ENCODE measurements at places on chromosomes 12 and 14.

DNA sequence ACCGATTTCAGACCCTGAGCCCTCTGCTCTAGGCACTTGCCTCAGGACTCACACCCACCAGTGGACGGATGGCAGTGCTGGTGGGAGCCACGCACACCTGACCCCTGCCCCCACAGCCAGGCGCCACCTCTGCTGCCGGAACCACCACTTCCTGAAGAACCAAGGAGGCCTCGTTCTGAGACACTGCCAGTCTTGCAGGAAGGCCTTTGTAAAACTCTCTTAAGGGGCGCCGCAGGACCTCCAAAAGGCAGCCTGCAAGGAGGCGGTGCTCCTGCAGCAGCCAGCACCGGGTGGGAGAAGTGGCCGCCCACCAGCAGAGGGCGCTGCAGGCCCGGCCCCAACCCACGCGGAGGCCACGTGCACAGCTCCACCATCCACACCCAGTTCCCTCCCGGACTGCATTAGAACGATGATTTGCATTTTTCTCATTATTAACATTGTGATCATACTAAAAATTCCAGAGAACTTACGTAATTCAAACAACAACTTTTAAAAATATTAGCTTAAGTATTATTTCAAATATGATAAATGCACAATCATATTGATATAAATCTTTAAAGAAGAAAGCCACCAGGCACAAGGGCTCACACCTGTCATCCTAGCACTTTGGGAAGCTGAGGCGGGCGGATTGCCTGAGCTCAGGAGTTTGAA is 12.8 kb downstream of the STX2 start:
- no peak for DNase-seq

DNA sequence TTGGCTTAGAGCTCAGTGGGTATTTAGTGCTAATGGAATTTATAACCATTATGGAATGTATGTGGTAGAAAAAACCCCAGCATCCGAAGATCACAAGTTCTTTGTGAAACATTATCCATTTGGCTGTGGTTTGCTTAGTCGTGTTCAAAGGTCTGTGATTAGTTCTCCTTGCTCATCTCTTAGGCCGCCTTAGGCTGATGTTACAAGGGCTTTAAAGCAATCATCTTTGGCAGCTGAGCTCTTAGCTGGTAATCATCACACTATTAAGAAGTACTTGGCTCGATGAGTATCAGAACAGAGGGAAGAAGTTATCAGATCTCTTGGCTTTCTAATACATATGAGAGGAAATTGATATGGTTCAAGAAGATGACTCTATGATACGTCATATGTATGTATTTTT is 124.1 kb upstream of the E2F7 start:
- no peak for DNase-seq

GRCh38 chr12:45939759-45940158 is 50.6 kb downstream of the SCAF11 start:
- DNase-seq = no peak

DNA sequence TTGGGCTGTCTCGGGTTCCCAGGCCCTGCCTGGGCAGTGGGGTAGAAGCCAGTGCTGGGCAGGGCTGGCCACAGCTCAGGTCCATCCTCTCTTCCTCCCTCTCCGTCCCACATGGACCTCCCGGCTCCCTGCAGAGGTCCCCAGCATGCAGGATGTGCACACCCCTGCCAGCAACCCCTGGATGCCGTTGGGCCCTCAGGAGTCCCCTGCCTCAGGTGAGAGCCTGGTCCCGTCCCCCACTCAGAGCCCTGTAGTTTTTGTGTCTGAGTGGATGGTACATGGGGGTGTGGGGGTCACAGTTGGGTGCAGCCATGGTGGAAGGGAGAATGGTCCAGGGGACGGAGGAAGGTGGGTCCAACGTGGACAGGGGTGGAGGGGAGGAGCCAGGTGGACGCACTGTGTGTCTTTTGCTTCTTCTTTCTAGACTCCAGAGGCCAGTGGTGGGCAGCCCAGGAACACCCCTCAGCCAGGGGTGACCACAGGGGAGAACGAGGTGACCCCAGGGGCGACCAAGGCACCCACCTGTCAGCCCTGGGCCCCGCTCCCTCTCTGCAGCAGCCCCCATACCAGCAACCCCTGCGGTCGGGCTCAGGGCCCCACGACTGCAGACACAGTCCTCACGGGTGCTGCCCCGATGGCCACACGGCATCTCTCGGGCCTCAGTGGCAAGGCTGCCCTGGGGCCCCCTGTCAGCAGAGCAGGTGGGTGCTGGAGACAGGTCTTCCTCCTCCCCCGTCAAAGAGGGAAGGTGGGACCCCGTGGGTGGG is 21.7 kb downstream of the PAPLN start:
- no peak for DNase-seq

GRCh38 chr14:66435683-66436082 is 50.5 kb upstream of the CCDC196 start:
- DNase-seq = no peak

- DNase-seq = no peak
These were observed 53.6 kb downstream of the SLC25A47 start for GRCh38 chr14:100376751-100377171.

GRCh38 chr12:85641796-85642195 is 194.4 kb downstream of the RASSF9 start:
- DNase-seq = no peak

DNA sequence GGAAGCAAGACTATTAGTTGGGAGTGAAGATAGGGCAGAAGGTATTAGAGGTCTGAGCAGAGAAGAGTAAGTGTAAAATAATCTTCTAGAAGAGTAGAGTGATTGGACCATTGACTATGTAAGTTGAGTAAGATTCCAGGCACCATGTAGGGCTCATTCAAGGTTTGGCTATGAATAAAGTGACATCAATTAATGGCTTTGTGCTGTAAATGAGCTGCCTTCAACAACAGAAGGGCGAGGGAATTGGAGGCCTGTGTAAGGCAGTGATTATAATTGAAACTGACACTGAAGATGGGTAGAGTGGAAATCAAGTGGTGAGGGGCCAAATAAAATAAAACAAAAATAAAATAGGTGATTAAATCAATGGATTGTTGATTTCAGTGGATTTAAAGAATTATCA is 26.4 kb downstream of the PTPRQ start:
- DNase-seq = no peak

- no peak for DNase-seq
These were observed 4.4 kb downstream of the XRCC3 start for GRCh38 chr14:103710771-103711377.

DNA sequence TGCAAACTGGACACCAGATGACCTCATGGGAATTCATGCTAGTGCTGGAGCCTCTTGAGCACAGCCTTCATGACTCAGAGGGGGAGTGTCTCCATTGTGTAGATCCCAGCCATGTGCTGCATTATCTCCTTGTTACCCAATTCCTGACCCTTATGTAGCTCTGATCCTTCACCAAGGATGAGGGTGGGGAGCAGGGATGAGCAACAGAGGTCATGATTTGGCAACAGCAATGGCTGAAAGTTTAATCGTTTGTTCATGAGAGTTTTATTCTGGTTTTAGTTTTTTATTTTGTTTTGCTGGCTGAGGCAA is 9.5 kb upstream of the BDKRB1 start:
- DNase-seq = no peak

Data from dorsolateral prefrontal cortex (tissue), 122 donors.